Activated naive CD4-positive, alpha-beta T cell treated with anti-CD3 and anti-CD28 coated beads, Interleukin-2, amount 50 U/mL, for 16 hours (primary cell): ENCODE measurements at places on chromosomes 2 and 18.

- DNase-seq: no peak
These were observed 235.8 kb downstream of the SEPTIN10 start for GRCh38 chr2:109377976-109378375.

GRCh38 chr18:46338766-46339165 is 234.6 kb downstream of the HAUS1 start:
- DNase-seq: no peak

- no peak for DNase-seq
These were observed 81.7 kb downstream of the SDC1 start for GRCh38 chr2:20143263-20143662.

- no peak for DNase-seq
These were observed 536.0 kb downstream of the TNS1 start for GRCh38 chr2:217466805-217467204.

- DNase-seq: no peak
These were observed 863.7 kb downstream of the EPHA4 start for GRCh38 chr2:220708366-220708765.

DNA sequence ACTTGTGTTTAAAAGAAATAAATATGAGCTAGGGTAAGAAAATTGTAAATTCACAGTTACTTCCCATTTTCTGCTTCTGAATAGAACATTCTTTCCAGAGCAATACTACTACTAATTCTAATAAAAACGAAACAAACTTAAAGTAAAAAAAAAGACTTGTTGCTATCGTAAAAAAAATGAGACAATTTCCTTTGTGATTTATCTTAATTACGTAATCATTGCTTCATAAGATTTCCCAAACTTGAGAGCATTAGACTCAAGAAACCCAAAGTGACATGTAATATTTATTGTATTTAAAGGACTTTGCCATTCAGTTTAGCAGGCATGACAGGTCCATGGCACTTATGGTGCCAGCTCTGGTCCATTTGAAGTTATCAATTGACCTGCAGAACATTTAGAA is 153.8 kb downstream of the AQP4 start:
- no peak for DNase-seq

DNA sequence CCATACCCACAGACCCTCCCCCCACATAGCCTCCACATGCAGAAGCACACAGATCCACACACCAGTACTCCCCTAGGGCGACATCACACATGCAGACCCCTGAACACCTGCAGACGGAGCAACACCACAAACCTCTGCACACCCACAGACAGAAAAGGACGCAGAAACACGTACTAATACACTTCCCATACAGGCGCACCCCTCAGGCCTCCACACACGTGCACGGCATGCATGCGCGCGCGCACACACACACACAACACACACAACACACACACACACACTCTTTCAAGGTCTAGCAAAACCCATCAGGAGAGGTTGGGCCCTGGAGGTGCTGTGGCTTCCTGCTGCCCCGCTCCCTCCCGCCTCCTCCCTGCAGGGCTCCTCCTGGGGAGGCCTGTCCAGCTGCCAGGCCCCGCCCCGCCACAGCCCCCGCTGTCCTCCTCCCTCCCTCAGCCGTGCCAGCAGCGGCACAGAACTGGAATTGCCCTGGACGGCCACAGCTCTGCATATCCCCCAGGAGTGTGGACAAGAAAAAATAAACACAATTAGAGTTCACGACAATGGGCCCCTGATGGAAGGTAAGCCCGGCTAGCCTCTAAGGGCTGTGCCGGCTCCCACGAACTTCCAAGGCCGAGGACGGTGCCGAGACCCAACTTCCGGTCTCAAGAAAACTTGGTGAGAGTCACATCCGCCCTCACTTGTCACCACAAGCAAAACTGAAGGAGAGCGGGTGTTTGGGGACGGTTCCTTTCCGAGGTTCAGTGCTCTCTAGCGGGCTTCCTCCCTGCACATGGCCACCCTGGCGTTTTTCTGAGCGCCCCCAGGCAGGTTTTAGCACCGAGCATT is 6.8 kb downstream of the ZFP36L2 start:
- DNase-seq: peak; percentile 63

GRCh38 chr2:224982226-224982625 is 60.0 kb downstream of the DOCK10 start:
- DNase-seq: no peak

- peak; percentile 62 for DNase-seq
These were observed 36.2 kb downstream of the CHST10 start for GRCh38 chr2:100381240-100381639.

DNA sequence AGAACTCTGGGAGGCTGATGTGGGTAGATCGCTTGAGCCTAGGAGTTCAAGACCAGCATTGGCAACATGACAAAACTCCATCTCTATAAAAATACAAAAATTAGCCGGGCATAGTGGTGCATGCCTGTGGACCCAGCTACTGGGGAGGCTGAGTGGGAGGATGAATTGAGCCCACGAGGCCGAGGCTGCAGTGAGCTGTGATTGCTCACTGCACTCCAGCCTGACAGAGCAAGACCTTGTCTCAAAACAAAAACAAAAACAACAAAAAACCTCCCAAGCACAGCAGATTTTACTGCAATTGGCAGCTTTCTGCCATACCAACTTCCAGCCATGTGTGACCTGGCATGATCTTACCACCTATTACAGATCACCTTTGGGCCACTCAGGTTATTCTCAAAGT is 57.7 kb upstream of the LRPPRC start:
- no peak for DNase-seq

- DNase-seq: no peak
These were observed 26.3 kb upstream of the SH3RF3 start for GRCh38 chr2:109102588-109103233.

DNA sequence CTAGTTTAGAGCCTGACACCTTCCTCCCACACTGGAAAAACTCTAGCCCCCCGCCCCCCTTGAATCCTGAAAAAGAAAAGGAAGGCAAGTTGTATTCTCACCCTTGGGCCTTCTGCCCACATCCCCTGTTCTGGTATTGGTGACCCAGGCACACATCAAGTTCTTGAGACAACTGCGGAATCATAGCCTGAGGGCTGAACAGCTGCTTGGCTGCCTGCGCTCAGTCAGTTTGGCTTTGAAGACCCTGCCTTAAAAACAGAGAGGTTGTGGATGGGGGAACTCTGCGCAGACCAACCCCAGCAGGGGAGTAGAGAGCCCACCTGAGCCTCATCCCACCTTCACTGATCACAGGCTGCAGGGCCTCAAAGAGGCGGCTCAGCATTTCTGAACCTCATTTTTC is 229.2 kb downstream of the ANAPC1 start:
- no peak for DNase-seq

DNA sequence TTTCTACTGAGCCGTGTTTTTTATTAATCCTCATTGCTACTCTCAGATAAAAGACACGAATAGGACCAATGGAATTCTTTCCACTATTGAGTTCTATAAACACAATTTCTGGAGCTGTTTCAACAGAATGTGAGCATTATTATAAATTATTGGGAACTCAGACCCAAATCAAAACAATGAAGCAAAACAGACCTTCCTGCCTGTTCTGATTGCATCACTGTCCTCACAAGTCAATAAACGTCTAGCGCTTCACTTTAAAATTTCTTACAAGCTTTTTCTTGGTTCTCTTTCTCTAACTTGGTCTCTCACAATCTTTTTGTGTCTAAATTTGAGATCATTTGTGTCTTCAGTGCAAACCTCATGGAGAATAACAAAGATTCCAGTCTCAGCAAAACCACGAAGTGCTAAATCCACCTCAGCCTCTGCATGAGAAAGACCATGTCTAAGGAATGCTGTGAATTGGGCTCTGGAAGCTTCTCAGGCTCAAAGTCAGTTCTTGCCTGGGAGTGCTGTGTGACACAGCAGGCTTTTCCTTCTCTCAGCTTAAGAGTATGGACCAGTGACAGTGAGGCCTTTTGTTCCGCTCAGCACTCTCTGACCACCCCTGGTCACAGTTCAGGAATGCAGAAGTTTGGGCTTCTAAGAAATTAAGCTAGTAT is 22.8 kb downstream of the ARHGAP28 start:
- DNase-seq: no peak

GRCh38 chr2:217147818-217148217 is 288.0 kb upstream of the TNP1 start:
- no peak for DNase-seq

- DNase-seq: no peak
These were observed 8.5 kb downstream of the CIB4 start for GRCh38 chr2:26632624-26633185.

DNA sequence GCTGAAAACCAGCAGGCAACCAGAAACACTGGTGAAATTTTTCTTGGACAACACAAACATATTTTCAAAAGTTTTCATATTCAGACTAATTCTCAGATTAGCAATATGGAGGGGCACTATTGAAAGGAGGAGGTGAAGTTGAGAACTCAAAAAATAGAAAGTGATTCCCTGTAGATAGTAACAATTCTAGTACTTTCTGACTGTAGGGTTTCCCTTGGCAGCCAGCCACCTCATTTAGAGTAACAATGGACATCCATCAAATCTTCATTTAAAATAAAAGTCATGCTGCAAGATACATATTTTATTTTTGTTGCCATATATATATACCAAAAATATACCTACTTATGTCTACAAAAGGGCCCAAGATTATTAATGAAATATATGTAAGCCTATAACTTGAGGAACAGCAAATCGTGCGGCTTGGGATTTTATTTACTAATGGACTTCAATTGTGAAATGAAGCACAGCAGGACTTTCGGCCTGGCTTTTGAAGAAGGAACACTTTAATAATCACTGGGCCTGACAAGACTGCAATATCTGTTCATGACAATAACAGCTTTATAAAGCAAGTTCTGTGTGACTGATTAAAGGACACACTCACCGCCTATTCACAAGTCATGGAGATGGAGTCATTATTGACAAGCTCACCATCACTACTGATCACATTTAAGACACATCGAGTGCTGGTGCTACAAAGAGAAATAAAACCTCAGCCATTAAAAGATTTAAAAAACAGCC is 6.8 kb upstream of the NR4A2 start:
- no peak for DNase-seq

- DNase-seq: no peak
These were observed 676.1 kb downstream of the RNF144A start for GRCh38 chr2:7593360-7593759.

DNA sequence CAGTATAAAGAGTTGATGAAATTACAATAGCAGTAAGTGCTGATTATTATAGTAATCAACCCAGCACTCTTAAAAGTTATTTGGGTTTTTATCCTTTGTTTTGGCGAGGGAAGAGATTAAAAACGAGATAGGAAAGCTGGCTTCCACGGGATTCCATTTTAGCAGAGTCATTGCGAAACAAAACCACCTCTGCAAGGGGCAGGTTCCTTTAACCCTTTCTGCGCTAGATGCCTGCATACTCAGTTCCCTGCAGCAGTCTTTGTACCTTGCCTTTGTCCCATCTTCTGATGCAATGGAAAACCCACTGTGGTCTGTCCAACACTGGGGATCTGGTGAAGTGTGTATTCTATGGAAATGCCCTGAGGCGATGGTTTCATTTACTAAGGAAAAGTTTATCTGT is 2.7 kb downstream of the YPEL5 start:
- no peak for DNase-seq

DNA sequence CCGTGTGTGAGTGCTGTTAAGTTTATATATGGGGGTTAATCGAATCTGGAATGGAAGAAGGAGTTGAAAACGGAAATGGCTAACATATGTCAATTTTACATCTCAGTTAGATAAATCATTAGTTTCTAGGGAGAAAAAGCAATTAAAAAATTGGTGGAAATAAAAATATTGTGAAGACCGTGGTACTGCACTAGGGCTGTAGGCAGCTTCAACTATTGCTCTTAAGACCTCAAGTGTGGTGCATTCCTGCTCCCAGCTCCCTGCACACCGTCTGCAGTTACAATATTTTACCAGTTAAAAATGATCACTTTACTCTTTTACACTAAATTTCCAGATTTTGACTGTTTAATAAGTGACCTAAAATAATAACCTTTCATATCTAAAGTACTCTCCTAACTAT is 977.3 kb upstream of the POU3F3 start:
- no peak for DNase-seq
